ENCODE measurements at places on chromosomes 2 and 18. TPM values are rescaled to one million over a fixed set of nuclear protein-coding genes. Genes with fewer than 3 reads are reported as not detected.

GRCh38 chr2:200219309-200220113 is 87.0 kb upstream of the SPATS2L start:
- H3K4me1 ChIP-seq, result no peaks in the 10 kb centered on the region
- no peaks in the 10 kb centered on the region for H3K36me3 ChIP-seq

GRCh38 chr18:50850307-50851065 is 28.4 kb upstream of the ME2 start:
- H3K4me3 ChIP-seq, result no peak overlapping the region
- H3K36me3 ChIP-seq, result peaks cover 2% of the 10 kb centered on the region
- H3K27me3 ChIP-seq, result peaks cover 7% of the 10 kb centered on the region

- H3K4me3 ChIP-seq, result no peak overlapping the region
- H3K27ac ChIP-seq, result no peak overlapping the region
- H3K36me3 ChIP-seq, result peaks cover 75% of the 10 kb centered on the region
- DNase-seq, result no peak
Measured at GRCh38 chr18:63247926-63248325, 71.6 kb downstream of the BCL2 start.

- no peaks in the 10 kb centered on the region for H3K27me3 ChIP-seq
- no peak overlapping the region for H3K4me3 ChIP-seq
- H3K27ac ChIP-seq, result no peak overlapping the region
- no peaks in the 10 kb centered on the region for H3K36me3 ChIP-seq
Measured at GRCh38 chr2:3661149-3661660, 3.2 kb downstream of the ALLC start.

- no peak for DNase-seq
- H3K27me3 ChIP-seq, result no peaks in the 10 kb centered on the region
- H3K36me3 ChIP-seq, result peaks cover 11% of the 10 kb centered on the region
- H3K4me1 ChIP-seq, result peaks cover 28% of the 10 kb centered on the region
- no peak overlapping the region for H3K4me3 ChIP-seq
Measured at GRCh38 chr2:127887776-127888130, 2.0 kb upstream of the AMMECR1L start.

DNA sequence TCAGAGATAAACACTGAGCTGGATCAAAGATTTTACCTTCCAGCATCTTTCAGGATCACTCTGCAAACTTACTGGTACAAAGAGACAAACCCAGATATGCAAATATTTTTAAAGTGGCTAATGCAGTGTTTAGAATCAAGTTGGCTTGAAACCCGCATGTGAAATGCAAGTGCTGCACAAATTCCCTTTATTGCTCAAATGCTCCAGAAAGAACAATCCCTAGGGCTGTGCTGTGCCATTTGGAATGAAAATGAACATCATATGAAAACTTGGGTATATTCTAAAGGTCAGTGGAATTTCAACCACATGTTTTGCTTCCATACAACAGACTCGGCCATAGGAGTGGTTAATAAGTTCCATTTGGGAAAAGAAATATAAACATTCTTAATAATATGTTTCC is 139.1 kb downstream of the VWC2L start:
- H3K27ac ChIP-seq, result no peak overlapping the region
- no peaks in the 10 kb centered on the region for H3K27me3 ChIP-seq
- no peaks in the 10 kb centered on the region for H3K36me3 ChIP-seq
- no peak overlapping the region for H3K4me3 ChIP-seq

DNA sequence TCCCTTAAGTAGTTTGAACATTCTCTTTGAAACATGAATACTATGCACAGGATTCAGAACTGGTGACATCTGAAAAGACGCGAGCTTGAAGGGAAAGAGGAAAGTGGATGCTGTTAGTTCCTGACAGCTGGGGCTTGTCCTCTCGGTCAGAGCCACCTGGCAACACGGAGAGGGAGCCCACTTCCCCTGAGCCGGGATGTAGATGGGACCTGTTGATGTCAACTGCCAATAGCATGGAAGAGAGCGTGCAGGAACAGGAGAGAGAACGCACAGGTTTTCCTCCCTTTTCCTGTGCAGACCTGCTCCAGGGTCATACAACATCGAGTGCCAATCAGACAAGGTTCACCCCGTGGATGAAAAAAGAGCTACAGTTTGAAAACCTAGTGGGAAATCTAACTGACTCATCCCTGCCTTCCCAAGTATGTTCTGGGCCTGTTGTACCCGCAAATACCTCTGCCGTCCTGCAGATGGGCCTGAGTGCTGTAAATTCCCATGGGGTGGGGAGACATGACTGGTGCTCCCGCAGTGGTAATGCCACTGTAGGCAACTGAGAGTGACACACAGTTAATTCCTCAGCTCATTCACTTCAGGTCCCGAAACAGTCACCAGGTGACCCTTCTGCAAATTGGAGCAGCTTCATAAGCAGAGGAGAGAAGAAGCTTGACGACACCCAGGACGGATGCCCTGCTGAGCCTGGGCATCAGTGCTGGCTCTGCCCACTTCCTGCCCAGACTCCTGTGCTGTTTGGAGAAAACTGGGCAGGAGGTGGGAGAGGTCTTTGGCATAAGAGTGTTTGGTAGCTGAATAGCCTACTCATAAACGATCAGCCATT is 13.9 kb upstream of the MBP start:
- no peaks in the 10 kb centered on the region for H3K27me3 ChIP-seq
- H3K4me3 ChIP-seq, result no peak overlapping the region
- peaks cover 28% of the 10 kb centered on the region for H3K36me3 ChIP-seq

GRCh38 chr18:39441648-39442047 is 1876.0 kb upstream of the CELF4 start:
- no peaks in the 10 kb centered on the region for H3K36me3 ChIP-seq
- H3K4me3 ChIP-seq, result no peak overlapping the region
- DNase-seq, result no peak
- no peaks in the 10 kb centered on the region for H3K4me1 ChIP-seq

DNA sequence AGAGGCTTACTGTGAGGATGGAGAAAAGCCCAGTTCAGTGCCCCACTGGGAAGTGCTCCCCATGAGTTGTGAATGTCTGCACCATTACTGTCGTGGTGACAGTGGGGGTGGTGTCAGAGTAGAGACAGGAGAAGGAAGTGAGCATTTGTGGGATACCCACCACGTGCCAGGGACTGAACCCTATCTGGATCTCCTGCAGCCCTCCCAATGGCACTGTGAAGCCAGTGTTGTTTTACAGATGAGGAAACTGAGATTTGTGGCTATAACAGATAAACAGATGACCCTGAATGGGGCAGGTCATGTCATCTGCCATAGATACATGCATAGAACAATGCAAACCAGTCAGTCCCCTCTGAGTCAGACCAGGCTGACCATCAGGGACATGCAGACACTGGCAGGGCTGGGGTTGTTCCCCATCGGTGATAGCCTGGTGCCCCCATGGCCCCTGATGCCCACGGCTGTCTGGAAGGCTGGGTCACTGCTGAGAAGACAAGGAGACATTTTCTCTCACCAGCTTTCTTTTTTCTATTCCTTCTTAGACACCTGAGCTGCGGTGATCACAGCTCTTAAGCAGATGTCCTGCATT is 60.8 kb downstream of the EMILIN2 start:
- peak overlapping the region; percentile 77 for H3K27ac ChIP-seq
- H3K4me3 ChIP-seq, result peak overlapping the region; percentile 82
- H3K4me1 ChIP-seq, result peaks cover 19% of the 10 kb centered on the region
- H3K27me3 ChIP-seq, result no peaks in the 10 kb centered on the region

GRCh38 chr2:223930103-223930976 is 14.8 kb downstream of the WDFY1 start:
- peaks cover 46% of the 10 kb centered on the region for H3K4me1 ChIP-seq
- no peak for DNase-seq
- H3K36me3 ChIP-seq, result peaks cover 22% of the 10 kb centered on the region
- H3K27ac ChIP-seq, result peak overlapping the region; percentile 63
- no peak overlapping the region for H3K4me3 ChIP-seq

DNA sequence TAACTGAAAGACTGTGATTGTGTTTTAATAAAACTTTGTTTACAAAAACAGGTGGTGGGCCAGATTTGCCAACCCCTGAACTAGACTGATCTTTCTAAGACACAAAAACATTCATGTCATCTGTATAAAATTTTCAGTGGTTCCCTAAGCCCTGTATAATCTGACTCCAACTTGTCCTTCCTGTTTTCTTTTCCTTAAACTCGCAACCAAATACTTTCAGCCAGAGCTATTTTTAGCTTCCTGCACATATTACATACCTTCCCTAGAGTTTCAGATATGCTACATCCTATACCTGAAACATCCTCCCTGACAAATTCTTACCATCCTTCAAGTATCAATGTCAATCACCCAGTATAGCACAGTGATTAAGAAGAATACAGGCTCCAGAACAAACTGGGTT is 4.8 kb downstream of the GCFC2 start:
- no peak overlapping the region for H3K27ac ChIP-seq
- no peak for DNase-seq
- H3K4me1 ChIP-seq, result peaks cover 26% of the 10 kb centered on the region
- no peaks in the 10 kb centered on the region for H3K27me3 ChIP-seq

DNA sequence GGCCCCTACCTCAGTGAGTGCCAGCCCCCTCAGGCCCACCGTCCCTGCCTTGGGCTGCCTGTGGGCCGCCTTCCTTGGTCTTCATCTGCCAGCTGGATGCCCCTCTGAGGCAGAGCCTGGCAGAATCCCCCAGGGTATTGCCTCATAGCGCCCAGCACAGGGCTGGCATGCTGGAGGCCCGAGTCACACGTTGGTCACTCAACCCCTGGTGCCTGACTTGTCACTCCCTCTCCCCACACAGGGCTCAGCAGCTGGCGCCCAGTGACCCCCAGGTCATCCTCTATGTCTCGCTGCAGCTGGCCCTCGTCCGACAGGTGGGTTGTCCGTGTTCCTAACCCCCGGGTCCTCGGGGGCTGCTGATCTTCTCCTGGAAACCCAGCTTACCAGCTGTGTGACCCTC is 108.4 kb upstream of the MCFD2 start:
- H3K4me3 ChIP-seq, result no peak overlapping the region
- H3K27ac ChIP-seq, result no peak overlapping the region
- no peaks in the 10 kb centered on the region for H3K4me1 ChIP-seq
- no peak for DNase-seq

DNA sequence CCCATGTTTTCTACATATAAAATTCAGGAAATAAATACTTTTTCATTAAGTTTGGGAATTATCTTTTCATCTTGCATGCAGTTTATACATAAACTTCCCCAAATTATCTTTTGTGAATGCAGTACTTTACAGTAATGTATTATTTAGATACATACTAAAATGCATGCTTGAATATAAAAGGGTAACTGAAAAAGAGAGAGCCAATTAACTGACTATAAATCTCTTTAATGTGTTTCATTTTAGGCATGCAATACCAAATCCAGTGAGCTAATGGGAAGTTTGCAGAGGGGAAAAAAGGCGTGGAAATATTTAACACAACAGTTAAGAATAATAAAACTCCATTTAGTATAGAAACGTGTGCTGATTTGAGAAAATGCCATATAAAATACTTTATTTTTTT is 39.2 kb downstream of the COL4A4 start:
- H3K4me1 ChIP-seq, result no peaks in the 10 kb centered on the region
- no peak for DNase-seq
- H3K4me3 ChIP-seq, result no peak overlapping the region
- no peak overlapping the region for H3K27ac ChIP-seq
- H3K27me3 ChIP-seq, result peaks cover 25% of the 10 kb centered on the region

DNA sequence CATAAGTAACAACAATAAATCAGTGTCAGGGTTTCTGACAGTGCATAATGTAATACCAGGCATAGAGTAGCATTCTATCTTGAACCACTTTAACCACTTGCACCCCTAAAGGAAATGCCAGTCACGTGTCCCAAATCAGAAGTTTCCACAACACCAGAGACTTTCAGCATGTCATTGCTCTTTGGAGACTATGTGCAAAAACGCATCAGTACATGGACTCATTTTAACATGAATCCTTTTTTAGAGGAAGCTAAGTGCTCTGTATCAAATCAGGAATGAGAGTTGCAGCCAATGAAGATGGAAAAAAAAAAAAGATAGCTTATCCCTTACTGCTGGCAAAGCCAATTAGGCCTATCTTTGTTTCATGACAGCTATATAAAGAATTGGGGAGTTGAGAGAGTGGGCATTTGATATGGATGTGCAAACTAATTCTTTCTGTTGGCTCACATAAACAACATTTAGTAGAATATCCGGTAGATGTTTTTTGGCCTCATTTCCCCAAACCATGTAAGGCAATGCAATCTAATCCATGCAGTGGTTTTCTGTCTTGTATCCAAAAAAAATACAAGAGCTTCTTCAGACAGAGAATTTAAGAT is 353.1 kb downstream of the IRS1 start:
- no peak for DNase-seq
- H3K4me3 ChIP-seq, result no peak overlapping the region
- no peaks in the 10 kb centered on the region for H3K36me3 ChIP-seq
- no peak overlapping the region for H3K27ac ChIP-seq
- peaks cover 13% of the 10 kb centered on the region for H3K27me3 ChIP-seq

HOXD3 gene
- total RNA-seq, result not detected

PJVK gene
- 1.9 TPM for total RNA-seq

TRIP12 gene
- total RNA-seq, result 235 TPM

SERPINB11 gene
- total RNA-seq, result not detected

SPC25 gene
- total RNA-seq, result 42.1 TPM

FKBP1B gene
- total RNA-seq, result 5.5 TPM

Data from activated CD8-positive, alpha-beta memory T cell treated with anti-CD3 and anti-CD28 coated beads, Interleukin-2, amount 10 ng/mL, durations not matched to agents 7 days and 5 days (primary cell).